ENCODE measurements at places on chromosomes 12 and 14.
A peak's percentile ranks its signal among the peaks of the same experiment; 100 is the strongest.

GRCh38 chr12:15649347-15649746 lies 139.8 kb downstream of the EPS8 start:
- DNase-seq = no peak

DNA sequence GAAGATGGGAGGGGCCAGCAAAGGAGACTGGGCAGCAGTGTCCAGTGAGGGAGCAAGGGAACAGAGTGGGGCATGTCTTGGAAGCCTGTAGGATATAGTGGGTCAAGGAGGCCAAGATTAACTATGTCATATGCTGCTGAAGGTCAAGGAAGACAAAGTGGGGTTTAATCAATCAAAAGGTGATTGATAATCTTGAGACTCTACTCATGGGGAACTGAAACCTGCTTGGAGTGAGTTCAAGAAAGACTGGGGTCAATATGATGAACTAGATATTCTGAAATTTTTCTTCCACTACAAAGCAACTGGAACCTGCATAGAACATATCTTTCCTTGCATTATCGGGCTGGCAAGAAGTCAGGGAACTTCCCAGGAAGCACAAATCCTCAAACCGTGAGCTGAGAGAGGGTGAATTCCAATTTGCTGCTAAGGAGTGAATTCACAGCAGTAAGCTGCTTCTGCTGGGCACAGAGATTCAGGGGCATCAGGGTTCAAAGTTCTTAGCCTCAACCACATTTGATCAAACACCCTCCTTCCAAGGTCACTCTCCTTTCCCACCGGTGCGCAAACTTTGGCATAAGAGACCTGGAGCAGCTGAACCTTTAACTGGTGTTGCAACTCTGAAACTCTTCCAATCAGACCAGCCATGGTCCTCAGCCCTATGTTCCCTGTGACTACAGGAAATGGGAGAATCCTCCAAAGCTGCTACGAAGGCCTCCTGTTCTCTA lies 40.3 kb upstream of the DCD start:
- no peak for DNase-seq

DNA sequence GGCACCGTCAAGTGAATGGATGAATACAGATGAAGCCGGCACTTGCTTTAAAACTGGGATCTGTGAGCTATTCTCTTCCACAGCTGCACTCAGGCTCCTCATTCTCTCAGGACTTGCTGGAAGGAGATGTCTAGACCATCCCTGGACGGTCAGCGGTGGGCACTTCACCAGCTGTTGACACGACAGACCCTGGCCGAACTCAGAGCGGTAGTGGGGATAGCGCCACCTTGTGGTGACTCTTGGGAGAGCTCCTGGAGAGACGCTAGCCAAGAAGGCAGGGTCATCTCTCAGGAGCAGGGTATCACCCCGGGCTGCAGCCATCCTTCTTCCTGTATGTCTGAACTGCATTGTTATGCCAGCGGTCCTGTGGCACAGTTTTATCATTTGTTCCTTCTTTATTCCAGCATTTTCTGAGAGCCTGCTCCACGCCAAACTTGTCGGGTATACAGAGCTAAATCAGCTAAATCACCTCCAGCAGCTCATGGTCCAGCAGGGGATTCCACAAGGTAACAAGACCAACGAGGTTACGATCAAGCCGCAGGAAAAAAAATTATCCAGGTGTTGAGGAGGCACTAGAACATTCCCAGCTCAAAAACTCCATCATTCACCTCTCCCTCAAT lies 10.0 kb downstream of the WNT1 start:
- DNase-seq = no peak

- DNase-seq = no peak
These were observed 193.3 kb downstream of the RAD51B start for GRCh38 chr14:68012871-68013270.

GRCh38 chr12:20320552-20320951 lies 47.8 kb upstream of the PDE3A start:
- DNase-seq = no peak

DNA sequence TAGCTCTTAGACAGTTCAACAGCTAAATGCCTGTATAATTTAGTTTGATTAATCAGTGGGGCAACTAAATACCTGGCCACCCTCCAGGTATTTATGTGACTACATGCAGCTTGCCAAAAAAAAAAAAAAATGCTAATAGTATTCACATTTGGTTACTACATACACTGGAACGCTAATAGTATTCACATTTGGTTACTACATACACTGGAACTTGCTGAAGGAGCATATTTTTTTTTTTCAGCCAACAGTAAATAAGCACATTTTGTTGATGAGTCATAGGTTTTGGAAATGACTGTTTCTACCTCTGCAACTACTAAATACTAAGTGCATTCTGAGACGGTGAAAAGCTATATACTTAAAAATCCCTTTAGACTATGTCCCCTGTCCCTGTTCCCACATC lies 1172.3 kb downstream of the LRFN5 start:
- DNase-seq = no peak

- no peak for DNase-seq
These were observed 70.0 kb downstream of the ARMH4 start for GRCh38 chr14:58082011-58082410.

DNA sequence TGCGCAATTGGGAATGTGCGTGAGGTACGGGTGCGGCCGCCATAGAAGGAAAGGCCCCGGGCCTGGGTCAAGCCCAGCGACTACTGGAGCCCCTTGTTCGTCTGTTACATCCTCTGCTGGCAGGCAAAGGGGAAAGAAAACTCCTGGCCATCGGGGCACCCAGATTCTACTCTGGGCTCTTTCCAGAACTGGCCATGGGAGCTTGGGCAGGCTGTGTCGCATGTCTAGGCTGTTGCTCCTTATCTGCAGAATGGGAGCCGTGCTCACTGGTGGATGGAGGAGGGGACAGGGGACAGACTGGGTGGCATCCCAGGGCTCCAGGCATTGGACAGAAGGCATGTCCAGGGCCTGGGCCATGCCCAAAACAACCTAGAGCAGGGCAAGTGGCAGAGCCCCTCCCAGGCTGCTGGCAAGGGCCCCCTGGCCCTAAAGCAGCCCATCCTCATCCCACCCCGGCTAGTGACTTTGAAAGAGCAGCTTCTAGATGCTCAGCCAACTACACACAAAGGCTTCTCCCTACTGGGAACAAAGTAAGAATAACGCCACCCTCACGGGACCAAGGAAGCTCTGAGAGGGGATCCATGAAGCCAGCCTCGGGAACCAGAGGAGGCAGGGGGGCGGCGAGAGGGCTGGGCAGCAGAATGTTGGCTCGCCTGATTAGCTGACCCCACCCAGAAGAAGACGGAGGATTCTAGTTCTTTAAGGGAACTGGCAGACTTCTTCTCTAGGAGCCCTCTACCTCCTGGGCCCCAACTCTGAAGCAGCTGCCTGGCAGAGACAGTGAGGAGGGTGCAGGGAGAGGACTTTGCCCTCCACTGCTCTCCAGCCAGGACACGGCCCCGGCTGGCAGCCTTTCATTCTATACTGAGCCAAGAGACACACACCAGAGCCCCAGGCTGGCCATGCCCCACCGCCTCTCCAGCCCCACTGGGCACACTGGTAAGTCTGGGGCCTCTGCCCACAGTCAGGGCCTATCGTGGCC lies 96.8 kb downstream of the SINHCAF start:
- DNase-seq = no peak

DNA sequence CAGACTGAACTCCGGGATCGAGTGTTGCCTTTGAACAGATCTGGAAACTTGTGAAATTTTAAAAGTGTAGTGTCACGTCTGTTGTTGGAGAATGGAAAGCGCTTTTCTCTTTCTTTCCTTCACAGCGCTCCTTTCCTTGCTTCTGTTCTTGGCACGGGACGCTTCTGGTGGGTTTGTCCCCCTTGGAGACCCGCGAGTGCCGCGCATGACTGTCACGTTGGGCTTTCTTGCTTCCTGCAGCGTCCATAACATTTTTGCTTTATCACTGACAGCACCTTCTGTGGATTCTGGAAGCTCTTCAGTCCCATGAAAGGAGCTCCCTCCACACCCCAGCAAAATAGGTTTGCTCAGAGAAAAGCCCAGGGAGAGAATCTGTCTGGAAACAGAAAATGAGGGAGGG lies 193.0 kb upstream of the TMEM132C start:
- no peak for DNase-seq

DNA sequence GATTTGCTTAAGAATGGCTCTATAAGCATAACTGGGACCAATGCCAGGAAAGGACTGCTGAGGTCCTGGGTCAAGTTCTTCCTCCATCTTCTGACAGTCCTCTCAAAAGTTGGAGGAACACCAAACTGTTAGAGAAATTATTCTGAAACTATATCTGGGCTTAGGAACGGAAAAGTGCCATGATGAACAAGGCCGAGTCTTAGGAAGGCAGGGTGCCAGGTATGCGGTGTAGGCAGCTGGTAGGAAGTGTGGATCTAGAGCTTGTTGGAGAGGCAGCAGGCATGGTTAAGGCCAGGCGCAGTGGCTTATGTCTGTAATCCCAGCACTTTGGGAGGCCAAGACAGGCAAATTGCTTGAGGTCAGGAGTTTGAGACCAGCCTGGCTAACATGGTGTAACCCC lies 7.7 kb downstream of the GNPTAB start:
- DNase-seq = no peak

DNA sequence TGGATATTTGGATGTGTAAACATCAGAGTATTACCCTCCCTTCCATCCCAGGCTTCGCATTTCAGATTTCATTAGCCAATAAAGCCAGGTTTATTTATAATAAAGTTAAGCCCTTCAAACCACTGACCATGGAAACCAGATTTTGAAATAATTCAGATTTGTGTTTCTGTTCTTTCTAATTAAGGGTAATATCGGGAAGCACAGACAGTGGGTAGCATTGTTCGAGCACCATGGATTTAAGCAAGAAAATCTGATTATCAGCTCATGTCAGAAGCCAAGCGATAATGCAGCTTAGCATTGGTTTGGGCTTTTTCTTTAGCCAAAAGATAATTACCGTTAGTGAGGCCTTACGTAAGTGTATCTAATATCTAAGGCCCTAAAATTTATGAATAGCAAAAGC lies 116.1 kb downstream of the C12orf42 start:
- DNase-seq = no peak

DNA sequence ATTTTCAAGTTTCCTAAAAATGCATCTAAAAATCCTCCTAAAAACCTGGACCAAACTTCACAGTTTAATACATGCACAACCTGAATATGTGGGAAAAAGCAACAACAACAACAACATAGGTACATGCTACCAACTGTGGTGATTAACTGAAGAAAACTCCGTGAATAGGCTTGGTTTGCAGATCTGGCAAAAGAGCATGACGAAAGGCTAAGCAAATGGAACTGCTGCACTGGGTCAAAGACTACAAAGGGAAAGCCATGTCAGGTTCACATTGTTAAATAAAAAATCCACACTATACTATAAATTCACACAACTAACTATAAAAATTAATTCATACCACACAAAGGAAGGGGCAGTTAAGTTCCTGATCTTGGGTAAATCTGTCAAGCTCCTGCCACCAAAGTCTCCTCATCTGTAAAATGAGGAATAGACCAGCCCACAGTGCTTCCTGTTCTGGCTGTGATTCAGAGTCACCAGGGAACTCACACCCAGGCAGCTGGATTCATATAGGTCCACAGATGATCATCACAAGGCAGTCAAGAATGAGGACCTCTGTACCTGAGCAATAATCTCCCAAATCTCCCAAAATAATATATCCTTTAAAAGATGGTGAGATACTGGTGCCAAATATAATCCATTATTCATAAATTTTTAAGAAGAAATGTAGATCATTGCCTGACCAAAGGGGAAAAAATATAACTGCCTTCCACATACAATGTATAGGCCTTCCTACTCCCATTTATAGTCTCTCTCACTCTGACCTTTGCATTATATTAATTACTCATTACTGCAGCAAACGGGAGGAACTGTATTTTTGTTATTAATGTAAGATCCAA lies 7.0 kb downstream of the CORO1C start:
- no peak for DNase-seq

- DNase-seq = no peak
These were observed 366.8 kb upstream of the MIS18BP1 start for GRCh38 chr14:45619831-45620230.

DNA sequence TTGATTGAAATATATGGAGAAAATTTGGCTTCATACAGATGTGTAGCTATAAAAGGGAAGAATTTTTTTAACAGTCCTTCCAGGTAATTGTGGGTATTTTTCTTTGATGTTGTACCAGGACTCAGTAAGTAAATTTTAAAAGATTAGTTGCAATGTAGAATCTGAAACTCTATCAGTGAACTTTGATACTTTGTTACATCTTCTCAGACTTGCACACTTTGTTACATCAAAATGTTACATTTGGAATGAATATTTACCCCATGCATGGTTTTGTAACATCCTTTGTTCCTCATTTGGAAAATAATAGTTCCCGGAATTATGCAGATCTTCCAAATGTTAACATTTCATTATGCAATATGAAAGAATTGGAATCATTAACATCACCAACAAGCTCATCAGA lies 13.8 kb downstream of the MTHFD1 start:
- DNase-seq = no peak

GRCh38 chr12:64105026-64105425 lies 117.1 kb downstream of the KICS2 start:
- no peak for DNase-seq

- DNase-seq = no peak
These were observed 70.8 kb upstream of the DACT1 start for GRCh38 chr14:58566979-58567378.

DNA sequence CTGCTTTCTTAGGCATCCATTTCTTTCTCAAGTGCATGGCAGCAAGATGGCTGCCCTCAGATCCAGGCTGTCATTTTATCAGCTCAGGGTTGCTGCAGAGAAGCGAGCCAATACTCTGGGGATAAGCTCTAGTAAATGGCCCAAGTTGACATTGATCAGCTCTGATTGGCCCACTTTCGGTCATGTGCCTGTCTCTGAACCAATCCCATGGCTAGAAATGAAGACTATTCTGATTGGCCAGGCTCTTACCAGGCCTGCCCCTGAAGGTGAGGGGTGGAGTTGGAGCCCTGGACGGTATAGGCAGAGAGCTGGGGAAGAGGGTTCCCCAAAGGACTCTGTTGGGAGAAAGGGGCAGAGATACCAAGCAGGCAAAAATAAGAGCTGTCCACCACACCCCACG lies 41.4 kb downstream of the MYO1H start:
- DNase-seq = no peak

GRCh38 chr12:98154850-98155249 lies 360.5 kb upstream of the TMPO start:
- no peak for DNase-seq

GRCh38 chr12:54025499-54026405 lies 2.5 kb upstream of the HOXC6 start:
- no peak for DNase-seq

DNA sequence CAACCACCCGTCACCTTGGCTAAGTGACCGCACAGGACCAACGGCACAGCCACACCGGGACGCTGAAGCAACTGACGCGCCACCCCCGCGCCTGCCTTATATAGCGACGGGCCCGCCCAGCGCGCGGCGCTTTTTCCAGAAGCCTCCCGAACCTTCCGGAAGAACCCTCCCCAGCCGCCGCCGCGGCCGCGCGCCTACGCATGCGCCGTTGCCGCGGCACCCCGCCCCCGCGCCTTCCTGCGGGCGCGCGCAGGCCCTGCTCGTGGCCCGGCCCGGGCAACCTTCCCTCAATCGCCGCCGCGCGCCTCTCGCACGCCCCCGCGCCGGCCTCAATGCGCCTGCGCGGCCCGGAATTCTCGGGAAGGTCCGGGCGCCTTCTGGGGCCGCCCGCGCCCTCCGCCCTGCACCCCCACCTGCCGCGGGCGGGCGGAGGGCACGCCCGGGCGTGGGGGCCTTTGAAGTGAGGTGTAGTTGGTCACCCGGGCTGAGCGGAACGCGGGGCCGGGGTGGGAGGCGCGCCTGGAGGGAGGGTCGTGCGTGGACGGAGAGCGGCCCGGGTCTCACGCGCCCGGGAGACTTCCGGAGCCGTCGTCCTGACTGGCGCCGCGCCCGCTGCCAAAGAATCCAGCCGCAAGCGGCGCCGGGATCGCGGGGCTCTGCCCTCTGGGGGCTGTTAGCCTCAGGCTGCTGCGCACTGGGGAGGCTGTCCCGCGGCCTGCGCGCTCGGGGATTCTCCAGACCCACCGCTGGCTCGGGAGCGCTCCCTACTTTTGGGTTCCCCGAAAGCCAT lies at the start of gene HSP90AA1:
Gene HSP90AA1, minus strand, starts transcription at position 73 of the 790 bp plus-strand sequence. CDS start 666 bp downstream, outside the sequence.
- DNase-seq = peak; percentile 50

All from epithelial cell of prostate (primary cell).